ENCODE measurements at places on chromosomes 5 and 9.
A peak's percentile ranks its signal among the peaks of the same experiment; 100 is the strongest.

DNA sequence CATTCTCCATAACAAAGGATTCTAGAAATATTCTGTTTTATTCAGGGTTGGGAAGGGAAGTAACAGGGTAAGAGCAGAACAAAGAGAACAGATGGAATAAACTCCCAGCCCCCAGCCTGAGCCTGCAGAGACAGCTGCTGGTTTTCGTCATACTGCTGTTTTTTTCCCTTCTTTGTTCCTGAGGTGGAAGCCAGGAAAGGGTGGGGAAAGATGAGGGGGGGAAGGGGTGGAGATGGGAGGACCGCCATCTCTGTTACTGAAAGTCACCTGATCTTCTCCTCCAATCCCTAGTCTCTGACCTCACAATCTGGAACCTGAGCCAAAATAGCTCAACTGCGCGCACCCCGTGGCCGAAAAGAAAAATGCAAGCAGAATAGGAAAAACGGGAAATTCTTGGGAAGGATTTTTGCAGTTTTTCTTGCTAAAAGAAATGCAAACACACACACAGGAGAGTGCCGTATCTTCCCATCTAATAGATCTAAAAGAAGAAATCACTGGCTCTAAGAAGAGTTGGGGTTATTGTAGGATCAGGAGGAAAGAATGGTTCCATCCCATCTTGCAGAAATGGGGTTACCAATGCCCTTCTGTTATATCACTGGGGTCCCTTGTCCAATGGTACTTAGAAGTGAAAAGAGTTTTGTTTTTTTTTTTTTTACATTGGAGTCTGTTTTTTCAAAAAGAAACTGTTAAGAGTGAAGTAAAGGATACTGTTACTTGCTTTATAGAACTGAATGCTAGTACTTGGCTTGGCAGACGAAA is 57.9 kb downstream of the DIAPH1 start:
- DNase-seq = peak; percentile 67

GRCh38 chr5:99544356-99544755 is 615.5 kb upstream of the CHD1 start:
- DNase-seq = no peak

GRCh38 chr5:149878371-149878770 is 66.2 kb downstream of the PDE6A start:
- no peak for DNase-seq

DNA sequence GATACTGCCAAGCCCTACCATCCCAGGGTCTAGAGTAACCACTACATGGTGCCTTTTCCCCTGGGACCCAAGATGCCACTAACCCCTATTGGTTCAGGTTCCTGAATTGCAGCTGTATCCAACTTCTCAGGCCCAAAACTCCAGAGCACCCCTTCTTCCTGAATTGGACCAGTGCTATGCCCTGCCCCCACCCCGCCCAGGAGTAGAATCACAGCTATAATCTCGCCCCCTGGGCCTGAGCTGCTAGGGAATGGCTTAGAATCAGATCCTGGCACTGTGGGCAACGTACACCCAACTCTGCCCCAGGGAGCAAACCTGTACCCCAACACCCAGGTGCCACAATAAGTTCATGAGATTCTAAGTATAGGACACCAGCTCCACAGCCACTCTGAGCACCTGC is 206.3 kb downstream of the CACNA1B start:
- no peak for DNase-seq

DNA sequence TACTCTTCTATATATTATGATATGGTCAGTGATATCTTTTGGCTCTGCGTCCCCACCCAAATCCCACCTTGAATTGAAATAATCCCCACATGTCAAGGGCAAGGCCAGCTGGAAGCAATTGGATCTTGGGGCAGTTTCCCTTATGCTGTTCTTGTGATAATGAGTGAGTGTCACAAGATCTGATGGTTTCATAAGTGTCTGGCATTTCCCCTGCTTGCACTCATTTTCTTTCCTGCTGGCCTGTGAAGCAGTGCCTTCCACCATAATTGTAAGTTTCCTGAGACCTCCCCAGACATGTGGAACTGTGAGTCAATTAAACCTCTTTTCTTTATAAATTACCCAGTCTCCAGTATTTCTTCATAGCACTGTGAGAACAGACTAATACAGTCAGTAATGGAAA is 45.0 kb upstream of the TNC start:
- no peak for DNase-seq

DNA sequence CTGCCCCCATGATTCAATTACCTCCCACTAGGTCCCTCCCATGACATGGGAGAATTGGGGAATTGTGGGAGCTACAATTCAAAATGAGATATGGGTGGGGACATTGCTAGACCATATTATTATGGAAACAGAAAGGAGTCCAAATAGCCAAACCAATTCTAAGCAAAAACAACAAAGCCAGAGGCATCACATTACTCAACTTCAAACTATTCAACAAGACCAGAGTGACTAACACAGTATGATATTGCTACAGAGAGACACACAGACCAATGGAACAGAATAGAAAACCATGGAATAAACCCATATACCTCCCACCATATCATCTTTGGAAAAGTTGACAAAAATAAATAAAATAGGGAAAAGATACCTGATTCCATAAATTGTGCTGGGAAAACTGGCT is 710.5 kb upstream of the CDH9 start:
- DNase-seq = no peak

DNA sequence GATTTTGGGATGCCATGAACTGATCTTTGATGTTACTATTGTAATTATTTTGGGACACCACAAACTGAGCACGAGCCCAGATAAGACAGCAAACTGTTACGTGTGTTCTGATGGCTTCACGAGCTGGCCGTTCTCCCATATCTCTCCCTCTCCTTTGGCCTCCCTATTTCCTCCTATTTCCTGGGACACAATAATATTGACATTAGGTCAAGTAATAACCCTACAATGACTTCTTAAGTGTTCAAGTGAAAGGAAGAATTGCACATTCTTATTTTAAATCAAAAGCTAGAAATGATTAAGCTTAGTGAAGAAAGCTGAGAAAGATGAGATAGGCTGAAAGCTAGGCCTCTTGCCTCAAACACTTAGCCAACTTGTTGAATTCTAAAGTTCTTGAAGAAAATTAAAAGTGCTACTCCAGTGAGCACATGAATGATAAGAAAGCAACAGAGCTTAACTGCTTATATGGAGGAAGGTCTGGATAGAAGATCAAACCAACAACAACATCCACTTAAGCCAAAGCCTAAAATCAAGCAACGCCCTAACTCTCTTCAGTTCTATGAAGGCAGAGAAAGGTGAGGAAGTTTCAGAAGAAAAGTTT is 247.1 kb downstream of the LRRC70 start:
- no peak for DNase-seq

Data from neural crest cell (in vitro differentiated cells).